ENCODE measurements at places on chromosomes 2 and 18.

GRCh38 chr2:197828464-197829135, 24.2 kb downstream of the PLCL1 start:
- no peak for DNase-seq

GRCh38 chr2:220433131-220433530, 805.7 kb downstream of the SLC4A3 start:
- no peak for DNase-seq

DNA sequence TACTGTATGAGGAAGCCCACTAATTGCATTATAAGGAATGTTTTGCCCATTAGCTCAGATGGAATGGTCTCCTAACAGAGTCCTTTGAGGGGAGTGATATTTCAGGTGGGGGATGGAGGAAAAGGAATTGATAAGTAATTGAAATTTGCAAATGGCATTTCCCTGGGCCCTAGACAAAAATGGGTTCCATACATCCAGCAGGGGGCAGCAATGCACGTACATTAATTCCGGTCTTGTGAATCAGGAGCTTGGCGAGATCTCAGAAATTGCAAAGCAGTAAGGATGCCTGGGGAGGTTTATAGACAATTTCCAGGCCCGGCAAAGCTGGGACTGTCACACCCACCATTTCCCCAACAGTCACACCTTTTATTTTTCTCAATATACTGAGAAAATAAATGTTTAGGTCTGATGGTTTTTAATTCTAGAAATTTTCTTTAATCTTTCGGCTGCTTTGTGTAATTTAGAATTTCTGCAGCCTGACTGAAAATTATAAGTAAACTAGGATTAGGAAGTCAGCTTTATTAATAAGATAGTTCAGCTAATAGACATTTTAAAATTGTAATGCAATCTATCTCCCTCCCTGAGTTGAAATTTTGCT, 122.8 kb downstream of the LYPD1 start:
- no peak for DNase-seq

DNA sequence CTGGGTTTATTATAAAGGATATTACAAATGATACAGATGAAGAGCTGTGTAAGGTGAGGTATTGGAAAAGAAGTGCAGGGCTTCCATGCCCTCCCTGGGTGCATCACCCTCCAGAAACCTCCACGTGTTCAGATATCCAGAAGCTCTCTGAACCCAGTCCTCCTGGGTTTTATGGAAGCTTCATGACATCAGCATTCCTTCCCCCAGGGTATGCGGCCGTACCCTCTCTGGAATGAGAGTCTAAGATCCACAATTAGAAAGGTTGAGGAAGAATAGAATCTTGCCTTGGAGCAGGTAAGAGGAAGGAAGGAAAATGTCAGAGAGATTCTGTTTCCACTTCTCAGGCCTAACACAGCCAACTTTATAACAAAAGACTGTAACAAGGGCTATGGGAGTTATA, 208.2 kb upstream of the DCC start:
- no peak for DNase-seq

GRCh38 chr2:132415915-132416722, 486 bp upstream of the GPR39 start:
- DNase-seq: no peak

DNA sequence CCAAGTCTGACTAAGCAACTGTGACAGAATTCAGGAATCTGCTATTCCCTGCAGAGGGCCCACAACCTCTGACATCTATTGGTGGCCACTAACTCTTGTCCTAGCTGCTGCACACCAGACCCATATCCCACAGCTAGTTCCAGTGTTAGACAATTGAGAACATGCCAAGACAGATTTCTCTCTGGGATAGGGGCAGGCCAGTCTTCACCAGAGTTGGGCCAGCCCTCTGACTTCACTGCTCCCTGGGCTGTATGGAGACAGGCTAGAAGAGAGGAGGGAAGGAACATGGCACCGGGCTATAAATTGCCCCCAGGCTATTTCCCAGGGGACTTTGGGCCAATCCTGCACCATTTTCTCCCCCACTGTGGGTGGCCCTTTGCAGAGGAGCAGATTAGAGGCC, 32.7 kb upstream of the CYP26B1 start:
- no peak for DNase-seq

DNA sequence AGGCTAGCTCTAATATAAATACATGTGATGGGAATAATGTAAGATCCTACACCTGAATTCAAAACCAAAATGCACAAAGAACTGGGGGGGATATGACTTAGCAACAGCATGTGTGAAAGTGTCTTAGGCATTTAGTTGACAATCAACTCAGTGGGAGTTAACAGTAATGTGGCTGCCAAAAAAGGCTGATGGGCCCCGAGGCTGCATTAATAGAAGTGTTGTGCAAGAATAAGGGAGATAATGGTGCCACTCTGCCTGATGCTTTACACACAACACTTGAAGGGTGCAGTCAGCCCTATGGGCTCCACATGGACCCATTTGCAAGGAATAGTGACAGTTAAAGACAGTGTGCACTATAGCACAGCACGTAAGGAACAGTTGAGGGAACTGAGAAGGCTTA, 649.4 kb upstream of the ZEB2 start:
- DNase-seq: no peak

GRCh38 chr2:31475692-31476091, 61.1 kb upstream of the XDH start:
- DNase-seq: no peak

- no peak for DNase-seq
These were observed 926.8 kb upstream of the SLC39A10 start for GRCh38 chr2:194730266-194730665.

All from stimulated activated CD4-positive, alpha-beta T cell treated with anti-CD3 and anti-CD28 coated beads, Interleukin-1b, Interleukin-23, amount 100 ng/mL, for 4 hours (primary cell).